Cardiac septum (tissue), 1 donor: ENCODE measurements at places on chromosomes 6 and 20. TPM values are rescaled to one million over a fixed set of nuclear protein-coding genes. Genes with fewer than 3 reads are reported as not detected.

DZANK1 gene
- total RNA-seq = 0.38 TPM

BCAS1 gene
- not detected for total RNA-seq

VGLL2 gene
- 38.1 TPM for total RNA-seq

CFAP61 gene
- 73.4 TPM for total RNA-seq

TAF4 gene
- total RNA-seq = 13.6 TPM

SDHAF4 gene
- 14.7 TPM for total RNA-seq

- DNase-seq = no peak
These were observed 7.6 kb upstream of the CCN2 start for GRCh38 chr6:131958542-131959470.

DNA sequence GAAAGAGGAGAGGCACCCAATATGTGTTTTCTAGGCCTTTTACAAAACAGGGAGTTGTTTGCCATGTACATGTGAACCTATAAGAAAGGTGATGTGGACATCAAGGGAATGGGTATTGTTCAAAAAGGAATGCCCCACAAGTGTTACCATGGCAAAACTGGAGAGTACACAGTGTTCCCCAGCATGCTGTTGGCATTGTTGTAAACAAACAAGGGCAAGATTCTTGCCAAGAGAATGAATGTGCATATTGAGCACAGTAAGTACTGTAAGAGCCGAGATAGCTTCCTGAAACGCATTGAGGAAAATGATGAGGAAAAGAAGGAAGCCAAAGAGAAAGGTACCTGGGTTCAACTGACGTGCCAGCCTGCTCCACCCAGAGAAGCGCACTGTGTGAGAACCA lies 13.1 kb downstream of the QRSL1 start:
- no peak for DNase-seq

DNA sequence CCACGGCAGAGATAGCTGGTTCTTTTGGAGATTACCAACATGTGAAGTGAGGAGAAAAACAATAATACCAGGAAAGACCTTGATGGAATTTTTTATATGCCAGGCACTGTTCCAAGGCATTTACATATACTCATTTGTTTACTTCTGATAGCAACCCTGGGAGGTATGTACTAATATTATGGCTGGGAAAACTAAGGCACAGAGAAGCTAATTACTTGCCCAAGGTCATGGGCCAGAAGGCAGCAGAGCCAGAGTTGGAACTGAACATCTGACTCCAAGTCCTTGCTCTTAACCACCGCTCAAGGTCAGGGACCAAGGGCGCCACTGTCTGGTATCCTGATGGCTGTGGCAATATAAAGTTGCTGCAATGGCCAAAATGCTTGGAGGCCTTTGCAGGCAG lies 97.0 kb upstream of the KCNG1 start:
- no peak for DNase-seq

GRCh38 chr6:290111-290922 lies 2.0 kb upstream of the DUSP22 start:
- no peak for DNase-seq

GRCh38 chr6:155067956-155068615 lies 73.0 kb downstream of the TIAM2 start:
- DNase-seq = no peak
